A172 (cell line): ENCODE measurements at places on chromosomes 3 and 15.
A peak's percentile ranks its signal among the peaks of the same experiment; 100 is the strongest.

DNA sequence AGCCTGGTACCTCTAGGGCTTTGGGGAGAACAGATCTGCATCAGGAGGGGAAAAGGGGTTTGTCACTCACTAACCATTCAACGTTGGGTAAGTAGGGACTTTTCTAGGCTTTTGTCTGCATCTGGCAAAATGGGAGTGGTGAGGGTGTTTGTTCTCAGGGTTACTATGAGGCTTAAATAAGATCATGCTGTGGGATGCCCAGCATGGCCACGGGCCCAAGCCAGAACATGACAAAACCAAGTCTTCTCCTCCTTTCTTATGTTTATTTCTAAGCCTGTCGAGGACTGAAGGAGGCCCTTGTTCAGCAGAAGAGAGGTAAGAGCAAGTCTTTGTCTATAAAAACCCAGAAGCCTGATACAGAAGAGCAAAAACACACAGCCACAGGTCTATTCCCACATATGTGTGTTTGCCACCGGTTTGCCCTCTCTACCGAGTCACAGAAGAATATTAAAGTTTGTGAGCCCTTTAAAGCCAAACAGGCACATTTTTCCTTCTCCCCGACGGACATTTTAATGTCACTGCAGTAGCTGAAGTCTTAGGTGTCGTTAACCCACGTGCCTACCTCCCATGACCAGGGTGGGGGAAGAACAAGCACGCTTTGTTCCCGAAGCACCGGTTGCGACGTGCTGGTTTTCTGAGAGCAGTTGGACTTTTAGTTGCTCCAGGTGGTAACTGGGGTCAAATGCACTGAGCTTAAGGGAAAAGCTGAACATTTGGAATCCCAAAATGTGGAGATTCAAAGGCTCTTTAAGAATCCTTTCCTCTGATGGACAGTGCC is 72.1 kb downstream of the NOX5 start:
- no peak for DNase-seq

DNA sequence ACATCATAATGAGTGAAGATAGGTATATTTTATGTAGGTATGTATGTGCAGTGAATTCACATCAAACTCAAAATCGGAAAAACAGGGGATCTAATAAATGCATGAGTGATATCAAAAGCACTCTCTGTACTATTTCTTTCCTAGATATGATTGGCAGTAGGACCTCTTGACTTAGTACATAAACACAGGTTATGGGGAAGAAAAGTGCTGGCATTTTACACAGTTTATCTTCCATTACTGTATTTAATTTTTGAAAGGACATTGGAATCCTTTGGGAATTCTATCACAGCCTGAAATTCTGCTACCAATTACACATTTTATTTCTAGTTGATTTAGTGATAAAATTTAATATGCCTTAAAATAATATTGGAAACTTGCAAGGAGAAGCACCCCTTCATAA is 470.5 kb upstream of the ONECUT1 start:
- DNase-seq, result no peak

DNA sequence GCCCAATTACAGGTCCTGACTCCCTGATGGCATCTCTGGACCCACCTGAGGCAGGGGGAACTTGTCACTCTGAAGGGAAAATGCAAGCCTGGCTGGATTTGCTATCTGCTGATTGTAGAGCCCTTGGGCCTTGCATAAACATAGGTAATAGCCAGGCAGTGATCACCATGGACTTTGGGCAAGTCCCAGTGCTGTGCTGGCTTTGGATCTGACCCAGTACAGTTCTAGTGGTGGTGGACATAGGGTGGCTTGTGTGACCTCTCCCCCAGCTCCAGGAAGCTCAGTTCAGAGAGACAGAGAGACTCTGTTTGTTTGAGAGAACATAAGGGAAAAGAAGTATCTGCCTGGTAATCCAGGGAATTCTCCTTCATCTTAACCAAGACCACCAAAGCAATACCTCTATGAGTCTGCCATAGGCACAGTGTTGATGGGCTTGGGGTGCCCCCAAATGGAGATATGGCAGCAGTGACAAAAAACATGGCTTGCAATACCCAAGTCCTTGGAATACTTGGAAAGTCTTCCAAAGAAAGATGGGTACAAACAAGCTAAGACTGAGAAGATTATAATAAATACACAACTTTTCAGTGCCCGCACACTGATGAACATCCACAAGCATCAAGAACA is 348.5 kb downstream of the PYDC2 start:
- DNase-seq, result peak; percentile 5

DNA sequence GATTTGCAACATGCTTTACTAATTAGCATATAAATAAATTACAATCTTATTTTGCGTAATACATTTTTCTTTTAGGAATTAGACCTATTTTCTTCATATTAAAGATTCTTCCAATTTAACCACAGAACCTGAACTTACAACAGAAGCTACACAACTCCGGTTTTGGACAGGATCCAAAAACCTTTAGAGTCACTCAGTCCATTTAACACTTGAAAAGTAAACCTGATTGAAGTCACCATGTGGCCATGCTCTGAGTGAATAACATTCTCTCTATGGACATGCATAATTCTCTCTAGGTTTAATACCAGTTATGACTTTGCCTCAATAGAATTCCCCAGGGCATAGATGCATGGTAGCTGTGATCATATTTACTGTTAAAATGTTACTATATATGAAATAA is 751.0 kb downstream of the VGLL3 start:
- DNase-seq, result no peak

GRCh38 chr3:101518421-101518871 is 5.4 kb upstream of the SENP7 start:
- DNase-seq, result no peak

DNA sequence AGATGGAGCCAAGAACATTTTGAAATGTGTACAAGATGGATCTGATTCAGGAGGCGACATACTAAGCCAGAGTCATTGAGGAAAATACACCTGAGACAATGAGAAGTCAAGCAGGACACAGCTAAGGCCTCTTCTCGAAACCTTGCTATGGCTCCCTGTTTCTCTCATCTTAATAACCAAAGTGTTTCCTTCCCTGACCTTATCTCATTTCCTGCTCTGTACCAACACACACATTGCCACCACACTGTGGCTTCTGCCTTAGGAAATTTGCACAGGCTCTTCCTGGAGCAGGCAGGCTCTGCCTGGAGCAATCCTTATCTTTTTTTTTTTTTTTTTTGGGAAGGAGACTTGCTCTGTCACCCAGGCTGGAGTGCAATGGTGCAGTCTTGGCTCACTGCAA is 36.6 kb downstream of the OXSM start:
- no peak for DNase-seq

- no peak for DNase-seq
Measured at GRCh38 chr3:54710954-54711353, 216.9 kb downstream of the LRTM1 start.

GRCh38 chr3:74267588-74268184 is 346.8 kb downstream of the CNTN3 start:
- peak; percentile 7 for DNase-seq

- DNase-seq, result no peak
Measured at GRCh38 chr15:92672102-92672501, 16.5 kb upstream of the FAM174B start.

DNA sequence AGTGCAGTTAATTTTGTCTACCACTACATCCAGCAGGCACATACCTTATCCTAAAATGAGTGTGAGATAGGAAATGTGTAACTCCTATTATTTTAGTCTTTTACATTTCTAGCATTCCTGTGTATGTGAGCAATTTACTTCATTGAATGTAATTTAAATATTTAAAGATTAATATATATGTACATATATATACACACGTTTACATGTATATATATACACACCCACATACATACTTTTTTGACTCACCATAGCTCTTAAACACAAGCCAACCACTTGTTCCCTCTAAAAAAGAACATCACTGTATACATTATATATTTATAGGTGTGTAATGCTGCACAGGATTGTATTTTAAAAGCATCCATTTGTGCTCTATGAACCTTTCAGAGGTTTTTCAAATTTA is 425.6 kb upstream of the NECTIN3 start:
- no peak for DNase-seq

- no peak for DNase-seq
Measured at GRCh38 chr3:30527720-30528119, 78.7 kb upstream of the TGFBR2 start.

GRCh38 chr3:180802837-180803236 is 109.6 kb upstream of the FXR1 start:
- DNase-seq, result peak; percentile 10

GRCh38 chr3:188432802-188433520 is 279.0 kb downstream of the LPP start:
- no peak for DNase-seq

DNA sequence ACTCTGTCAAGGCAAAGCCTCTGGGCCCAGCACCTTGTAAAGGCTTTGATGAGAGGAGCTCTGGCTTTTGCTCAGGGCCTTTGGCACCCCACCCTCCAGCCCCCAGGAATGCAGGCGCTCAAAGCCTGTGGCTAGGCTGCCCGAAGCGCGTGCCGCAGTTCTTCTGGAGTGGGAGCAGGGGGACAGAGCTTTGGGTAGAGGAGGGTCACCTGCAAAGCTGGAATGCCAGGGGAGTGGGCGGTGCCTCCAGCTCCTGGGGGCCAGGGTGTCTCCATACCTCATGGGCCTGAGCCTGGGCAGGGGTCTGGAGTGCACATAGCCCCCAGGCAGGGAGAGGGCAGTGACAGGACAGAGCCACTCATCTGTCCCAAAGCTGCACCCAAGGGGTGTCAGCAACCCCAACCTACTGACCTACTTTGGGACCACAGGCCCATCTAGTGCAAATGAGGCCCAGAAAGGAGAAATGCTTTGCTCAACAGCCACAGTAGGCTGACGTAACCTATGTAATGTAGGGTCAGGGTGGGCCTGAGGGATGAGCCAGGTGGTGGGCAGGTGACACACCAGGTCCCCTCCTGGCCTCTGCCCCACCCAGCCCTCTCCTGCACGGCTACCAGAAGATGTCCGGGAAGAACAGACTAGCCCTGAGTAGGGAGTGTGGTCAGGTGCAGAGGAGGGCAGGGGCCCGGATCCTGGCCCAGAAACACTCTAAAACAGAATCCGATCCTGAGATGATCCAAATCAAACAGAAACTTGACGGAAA is 2.2 kb upstream of the CALML4 start:
- DNase-seq, result no peak

- DNase-seq, result no peak
Measured at GRCh38 chr3:162994165-162994564, 1497.6 kb downstream of the OTOL1 start.

DNA sequence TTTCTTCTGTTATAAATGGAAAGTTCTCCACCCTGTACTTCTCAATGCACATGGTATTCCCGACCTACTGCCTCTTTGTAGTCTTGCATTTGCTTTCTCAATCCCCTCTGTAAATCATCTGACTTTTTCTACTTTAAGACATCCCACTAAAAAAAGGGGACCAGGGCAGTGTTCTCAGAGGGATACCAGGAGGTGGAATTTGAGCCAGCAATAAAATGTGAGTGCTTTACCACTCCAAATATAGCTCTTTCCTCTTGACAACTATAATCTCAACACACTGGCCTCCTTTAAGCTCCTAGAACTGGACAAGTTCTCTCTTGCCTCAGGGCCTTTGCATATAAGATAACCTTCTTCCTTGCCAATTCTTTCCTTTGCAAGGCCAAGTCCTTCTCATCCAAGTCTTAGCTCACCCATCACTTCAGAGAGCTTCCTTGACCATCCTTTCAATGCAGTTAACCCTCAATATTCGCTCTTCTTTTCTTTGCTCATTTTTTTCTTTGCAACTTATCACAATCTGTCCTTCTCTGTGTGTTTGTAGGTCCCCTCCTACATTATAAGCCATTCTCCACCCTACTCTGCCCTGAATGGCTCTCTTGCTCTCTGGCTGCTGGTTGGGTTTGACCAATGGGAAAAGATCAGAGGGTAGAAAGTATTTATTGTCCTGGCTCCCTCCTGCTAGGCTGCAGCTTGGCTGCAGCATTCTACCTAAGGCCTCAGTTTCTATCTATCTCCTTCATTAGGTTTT is 93.4 kb downstream of the PRICKLE2 start:
- no peak for DNase-seq

GRCh38 chr3:12557473-12558100 is 700 bp downstream of the MKRN2 start:
- peak; percentile 20 for DNase-seq

- no peak for DNase-seq
Measured at GRCh38 chr3:126486360-126486847, 10.7 kb upstream of the ZXDC start.

- no peak for DNase-seq
Measured at GRCh38 chr3:122232485-122232884, 49.0 kb downstream of the CASR start.
